ENCODE measurements at places on chromosomes 2 and 18. TPM values are rescaled to one million over a fixed set of nuclear protein-coding genes. Genes with fewer than 3 reads are reported as not detected.

PTPRN gene
- total RNA-seq: 0.92 TPM

CENPA gene
- total RNA-seq: 32.5 TPM

ACTG2 gene
- total RNA-seq: 0.27 TPM

GRCh38 chr2:172924097-172924660, 151.5 kb upstream of the MAP3K20 start:
- no peak overlapping the region for H3K27ac ChIP-seq
- H3K4me1 ChIP-seq: no peaks in the 10 kb centered on the region
- H3K27me3 ChIP-seq: peaks cover 2% of the 10 kb centered on the region
- no peaks in the 10 kb centered on the region for H3K36me3 ChIP-seq
- DNase-seq: no peak
- H3K4me3 ChIP-seq: no peak overlapping the region

DNA sequence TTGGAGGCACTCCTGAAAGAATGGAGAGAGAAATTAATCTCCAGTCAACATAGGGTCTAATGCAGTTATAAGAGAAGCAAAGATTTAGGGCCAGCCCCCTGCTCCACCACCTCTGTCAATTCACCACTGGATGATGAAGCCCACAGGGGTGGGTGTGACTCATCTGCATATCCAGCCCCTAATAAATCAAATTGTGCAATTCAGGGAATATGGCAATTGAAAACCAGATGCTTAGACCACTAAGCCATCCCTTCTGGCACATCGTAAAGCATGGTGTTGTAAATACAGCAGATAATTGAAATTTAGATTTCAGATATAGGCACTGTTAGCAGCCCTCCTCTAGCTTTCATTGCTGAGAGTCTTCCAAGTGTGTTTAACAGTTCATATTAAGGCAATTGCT, 541.4 kb downstream of the PARD3B start:
- H3K4me3 ChIP-seq: no peak overlapping the region
- H3K27ac ChIP-seq: no peak overlapping the region
- H3K27me3 ChIP-seq: no peaks in the 10 kb centered on the region
- DNase-seq: no peak
- H3K36me3 ChIP-seq: no peaks in the 10 kb centered on the region
